ENCODE measurements at places on chromosomes 6 and 20.

DNA sequence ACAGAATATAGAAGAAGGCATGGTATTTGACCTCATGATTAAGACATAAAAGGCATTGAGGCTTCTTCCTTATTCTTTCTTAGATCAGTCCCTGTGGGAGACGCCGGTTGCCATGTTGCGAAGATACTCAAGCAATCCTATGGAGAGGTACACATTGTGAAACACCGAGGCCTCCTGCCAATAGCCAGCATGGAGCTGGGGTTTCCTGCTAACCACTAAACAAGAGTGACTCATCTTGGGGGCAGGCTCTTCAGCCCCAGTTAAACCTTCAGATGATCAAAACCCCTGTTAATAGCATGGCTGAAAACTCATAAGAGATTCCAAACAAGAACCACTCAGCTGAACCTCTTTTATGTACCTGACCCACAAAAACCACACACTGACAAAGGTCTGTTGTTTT, 478.8 kb downstream of the CD83 start:
- no peak for DNase-seq

DNA sequence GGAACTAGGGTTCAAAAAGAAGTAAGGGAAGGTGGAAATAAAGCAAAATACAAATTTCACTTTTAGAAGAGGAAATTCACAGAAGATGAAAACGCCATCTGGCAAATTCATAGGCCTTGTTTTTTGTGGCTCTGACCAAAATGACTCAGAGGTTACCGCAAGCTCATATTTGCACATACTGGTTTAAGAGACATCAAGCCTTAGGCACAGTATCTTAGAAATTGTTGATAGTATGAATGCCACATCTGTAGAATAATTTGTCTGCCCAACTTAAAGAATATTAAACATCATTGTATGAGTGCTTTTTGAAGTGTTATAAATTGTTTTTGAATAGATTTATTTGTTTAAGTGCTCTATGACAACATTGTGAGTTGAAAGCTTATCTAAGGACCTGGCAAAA, 10.6 kb downstream of the TAAR1 start:
- DNase-seq, result no peak

DNA sequence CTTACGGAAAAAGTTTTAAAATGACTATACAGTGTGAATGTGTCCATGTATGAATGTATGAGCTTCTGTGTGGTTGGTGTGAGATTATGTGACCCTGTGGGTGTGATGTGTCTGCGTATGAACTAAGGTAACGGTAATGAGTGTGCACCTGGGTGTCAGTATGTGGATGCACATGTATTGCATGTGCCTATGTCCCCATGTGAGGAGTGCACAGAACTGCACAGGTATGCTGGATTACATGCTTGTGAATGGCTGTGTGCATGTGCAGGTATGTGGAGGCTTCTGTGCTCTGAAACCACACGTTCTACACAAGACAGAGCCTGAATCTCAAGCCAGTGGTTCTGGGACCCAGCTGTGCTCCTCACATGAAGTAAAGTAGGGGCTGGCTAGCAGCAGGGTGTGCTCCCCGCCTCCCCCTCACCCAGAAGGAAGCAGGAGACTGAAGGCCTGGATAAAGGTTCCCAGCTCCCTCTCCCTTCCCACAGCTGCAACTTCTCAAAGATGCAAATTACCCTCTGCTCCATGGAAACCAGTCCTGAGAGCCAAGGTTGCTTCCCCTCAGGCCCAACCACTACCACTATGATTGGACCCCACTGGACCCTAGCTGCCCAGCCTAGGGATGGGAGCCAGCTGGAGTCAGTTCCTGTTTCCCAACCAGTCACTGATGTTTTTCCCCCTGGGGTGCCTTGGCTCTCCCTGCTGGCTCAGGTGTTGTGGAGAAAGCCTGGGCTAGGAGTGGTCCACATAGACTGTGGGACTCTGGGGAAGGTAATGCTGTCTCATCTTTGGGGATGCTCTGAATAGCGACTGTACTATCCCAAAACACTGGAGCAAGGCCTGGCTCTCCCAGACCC, 24.8 kb upstream of the SPDEF start:
- DNase-seq, result no peak

DNA sequence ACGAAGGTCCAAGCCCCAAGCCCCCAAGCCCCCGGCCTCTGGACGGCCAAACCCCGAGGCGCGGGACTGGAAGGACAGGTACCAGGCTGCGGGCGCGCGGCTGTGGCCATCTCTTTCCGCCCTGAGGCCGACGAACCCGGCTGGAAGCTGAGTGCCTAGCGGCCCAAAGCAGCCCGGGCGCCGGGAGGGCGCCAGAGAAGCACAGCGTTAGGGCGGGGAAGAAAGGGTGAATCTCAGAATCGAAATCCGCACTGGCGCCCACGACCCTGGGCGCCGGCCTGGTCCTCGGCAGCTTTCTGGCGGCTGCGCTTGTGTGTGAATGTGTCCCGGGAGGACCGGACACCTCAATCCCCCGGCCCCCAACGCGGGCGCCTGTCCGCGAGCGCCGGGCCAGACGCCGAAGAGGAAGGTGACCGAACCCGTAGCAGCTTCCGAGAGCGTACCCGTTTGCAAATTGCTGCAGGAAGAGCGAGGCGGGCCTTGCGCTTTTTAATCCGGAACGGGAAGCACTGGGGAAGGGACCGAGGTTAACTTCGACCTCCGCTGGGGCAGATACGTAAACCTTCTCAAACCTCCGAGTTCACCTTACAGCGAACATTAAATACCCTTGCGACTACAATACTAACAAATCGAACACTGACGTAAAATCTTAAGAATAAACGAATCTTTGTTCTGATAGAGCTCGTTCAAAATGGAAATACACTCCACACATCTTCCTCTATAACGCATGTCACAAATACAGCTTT, 2.9 kb downstream of the NRN1 start:
- DNase-seq, result no peak

DNA sequence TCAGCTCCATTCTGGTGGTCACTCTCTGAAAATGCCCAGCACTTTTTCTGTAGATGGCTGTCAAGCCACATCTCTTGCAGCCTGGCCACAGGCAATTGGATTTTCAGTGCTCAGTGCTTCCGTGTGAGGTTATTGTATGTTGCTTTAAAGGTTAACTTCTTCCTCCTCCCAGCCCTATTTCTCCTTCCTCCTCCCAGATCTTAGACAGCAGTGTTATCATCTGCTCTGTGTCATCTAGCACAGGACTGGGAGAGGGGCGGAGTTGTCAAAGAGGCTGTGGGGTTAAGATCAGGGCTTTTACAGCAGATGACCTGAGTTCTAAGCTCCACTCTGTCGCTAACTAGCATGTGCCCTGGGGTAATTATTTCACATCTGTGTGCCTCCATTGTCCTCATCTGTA, 129.0 kb downstream of the PHACTR3 start:
- DNase-seq, result no peak

DNA sequence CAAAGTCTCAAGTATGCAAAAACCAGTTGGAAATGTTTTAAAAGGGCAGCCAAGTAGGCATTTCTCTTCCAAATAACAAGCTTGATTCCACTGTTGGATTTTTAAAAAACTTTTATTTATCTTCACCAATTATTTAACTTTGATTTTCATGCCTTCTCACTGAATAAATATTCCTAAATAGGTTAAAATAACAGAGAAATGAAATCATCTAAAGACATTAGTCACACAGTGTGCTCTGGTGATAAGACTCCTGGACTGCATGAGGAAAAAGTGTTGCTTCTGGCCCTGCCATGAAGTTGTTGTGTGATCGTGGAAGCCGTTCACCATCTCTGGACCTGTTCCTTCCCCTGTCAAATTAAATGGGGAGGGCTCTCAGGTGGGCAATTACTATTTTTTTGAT, 33.8 kb upstream of the IGF2R start:
- no peak for DNase-seq

DNA sequence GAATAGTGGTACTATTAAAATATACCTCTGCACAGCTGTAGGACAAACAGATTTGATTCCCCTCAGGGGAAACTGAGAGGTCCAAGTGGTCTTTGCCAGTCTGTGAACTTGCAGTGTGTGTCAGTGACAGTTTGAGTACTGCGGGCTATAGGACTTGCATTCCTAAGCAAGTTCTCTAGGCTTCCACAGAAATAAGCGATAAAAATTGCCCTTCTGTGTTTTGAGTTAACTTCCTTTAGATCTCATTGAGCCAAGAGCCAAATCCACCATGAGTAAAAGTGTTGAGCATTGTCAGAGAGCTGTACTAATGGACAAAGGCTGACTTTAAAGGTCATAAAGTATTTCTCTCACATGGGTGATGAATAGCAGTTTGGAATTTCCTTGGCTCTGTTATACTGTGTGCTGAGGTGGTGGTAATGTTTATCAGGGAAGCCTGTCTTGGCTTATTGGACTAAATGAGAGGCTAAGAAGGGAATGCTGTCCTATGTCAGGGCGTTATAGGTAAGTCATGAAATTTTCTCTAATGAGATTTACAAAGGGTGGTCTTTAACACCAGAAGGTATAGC, 122.6 kb upstream of the MAP3K7 start:
- no peak for DNase-seq

DNA sequence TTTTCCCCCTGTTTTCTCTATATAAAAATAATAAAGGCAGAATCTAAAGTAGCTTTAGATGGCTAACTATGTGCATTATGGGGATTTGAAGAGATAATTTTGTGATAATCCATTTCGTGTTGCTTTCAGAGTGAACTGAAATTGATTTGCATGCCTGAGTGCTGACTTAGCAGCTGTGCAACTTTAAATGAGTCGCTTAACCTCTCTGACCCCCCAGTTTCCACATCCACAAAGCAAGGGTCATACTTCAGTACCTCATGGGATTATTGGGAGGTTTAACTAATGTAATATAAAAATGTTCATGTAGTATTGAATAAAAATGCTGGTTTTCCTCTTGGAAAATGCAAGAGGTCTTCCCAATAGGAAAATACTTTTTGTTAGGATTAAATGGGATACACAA, 63.8 kb upstream of the FABP7 start:
- DNase-seq, result no peak

DNA sequence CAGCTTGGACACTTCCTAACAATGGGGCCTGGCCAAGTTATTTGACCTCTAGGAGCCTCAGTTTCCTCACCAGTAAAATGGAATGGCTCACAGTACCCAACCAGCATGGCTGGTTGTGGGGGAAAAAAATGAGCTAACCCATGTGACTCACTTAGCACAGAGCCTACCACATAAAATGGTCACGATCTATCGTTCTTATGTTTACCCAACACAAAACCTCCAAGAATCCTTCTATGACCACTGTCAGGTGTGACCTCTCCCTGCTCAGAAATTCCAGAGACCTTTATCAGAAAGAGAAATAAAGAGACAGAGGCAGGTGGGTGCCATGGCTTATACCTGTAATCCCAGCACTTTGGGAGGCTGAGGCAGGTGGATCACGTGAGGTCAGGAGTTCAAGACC, 39.4 kb downstream of the BPIFB1 start:
- no peak for DNase-seq

- no peak for DNase-seq
Observed at GRCh38 chr6:7777074-7777473, 51.2 kb downstream of the BMP6 start.

- no peak for DNase-seq
Observed at GRCh38 chr6:135261872-135262725, 81.0 kb downstream of the MYB start.

- DNase-seq, result no peak
Observed at GRCh38 chr20:42986143-42986773, 203.4 kb downstream of the PTPRT start.

GRCh38 chr20:49846206-49846807, 33.7 kb downstream of the SLC9A8 start:
- DNase-seq, result no peak

DNA sequence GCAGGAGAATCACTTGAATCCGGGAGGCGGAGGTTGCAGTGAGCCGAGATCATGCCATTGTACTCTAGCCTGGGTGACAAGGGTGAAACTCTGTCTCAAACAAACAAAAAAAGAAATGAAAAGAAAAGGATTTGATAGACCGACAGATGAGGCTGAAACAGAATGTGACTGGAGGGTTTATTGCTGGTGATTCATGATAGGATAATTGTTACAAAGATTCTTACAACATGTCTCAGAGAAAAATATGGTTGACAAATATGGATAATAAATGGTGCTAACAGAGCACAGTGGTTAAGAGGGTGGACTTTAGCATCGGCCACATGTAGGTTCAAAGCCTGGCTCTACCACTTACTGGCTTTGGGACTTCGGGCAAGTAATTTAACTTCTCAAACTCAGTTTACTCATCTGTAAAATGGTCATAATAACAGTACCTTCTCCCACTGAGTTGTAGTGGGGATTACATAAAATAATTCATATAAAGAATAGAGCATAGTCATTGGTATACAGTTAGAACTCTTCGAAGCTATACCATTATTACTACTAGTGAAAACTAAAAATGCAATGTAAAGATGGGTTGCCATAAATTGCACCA, 131.9 kb downstream of the MAP3K7 start:
- DNase-seq, result no peak

GRCh38 chr6:45256697-45257695, 71.1 kb upstream of the RUNX2 start:
- no peak for DNase-seq

- DNase-seq, result no peak
Observed at GRCh38 chr6:21111093-21111725, 482.3 kb upstream of the SOX4 start.

DNA sequence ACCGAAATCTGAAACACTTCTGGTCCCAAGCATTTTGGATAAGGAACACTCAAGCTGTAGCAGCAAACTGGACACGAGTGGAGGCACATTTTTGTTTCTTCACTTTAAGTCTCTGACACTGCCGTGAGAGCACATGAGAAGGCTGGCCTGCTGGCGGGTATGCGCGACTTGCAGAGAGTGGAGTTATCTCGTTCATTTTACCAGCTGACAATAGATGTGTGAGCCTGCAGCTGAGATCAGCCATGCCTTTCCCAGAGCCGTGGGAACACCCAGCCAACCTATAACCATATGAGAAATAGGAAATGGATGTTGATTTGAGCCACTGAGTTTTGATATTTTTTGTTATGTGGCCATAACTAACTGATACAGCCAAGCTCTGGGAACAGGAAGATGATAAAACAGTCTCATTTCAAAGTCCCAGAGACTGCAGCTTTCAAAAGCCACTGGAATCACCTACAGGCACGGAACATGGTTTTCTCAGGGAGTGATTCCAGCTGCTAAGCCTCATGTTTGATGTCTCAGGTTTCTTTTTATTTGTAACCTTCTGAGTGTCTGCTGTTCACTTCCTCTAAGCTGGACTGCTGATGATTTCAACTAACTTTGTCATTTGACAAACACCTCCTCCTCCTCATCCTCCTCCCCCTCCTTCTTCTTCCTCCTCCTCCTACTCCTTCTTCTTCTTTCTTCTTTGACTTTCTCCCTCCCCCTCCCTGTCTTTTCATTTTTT, 28.6 kb upstream of the LAMP5 start:
- DNase-seq, result no peak

DNA sequence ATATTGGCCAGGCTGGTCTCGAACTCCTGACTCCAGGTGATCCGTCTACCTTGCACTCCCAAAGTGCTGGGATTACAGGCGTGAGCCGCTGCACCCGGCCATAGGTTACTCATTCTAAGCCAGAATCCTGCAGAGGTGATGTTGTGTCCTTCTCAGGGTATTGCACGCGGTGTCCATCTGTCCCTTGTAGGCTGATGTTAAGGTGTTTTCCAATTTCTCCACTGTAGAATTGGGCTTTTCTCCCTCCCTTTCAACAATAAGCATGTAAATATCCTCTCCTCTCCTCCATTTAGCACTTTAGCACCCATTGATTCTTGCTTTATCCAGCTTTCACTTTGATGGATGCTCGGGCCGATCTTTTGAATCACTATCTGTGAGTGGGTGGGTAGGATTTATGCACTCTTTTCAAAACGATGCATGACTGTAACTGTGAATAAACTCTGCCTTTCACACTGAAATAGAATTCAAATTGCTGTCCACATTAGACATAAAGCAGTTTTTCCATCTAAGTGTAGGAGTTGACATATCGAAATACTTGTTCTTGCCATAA, 52.6 kb downstream of the ZBTB2 start:
- no peak for DNase-seq

Data from GM12878 (cell line).